ENCODE measurements at places on chromosomes 2 and 18. TPM values are rescaled to one million over a fixed set of nuclear protein-coding genes. Genes with fewer than 3 reads are reported as not detected.

The OTOS gene
- total RNA-seq = not detected

The GKN2 gene
- not detected for total RNA-seq

The POTEJ gene
- not detected for total RNA-seq

The MDH1B gene
- 0.48 TPM for total RNA-seq

The RFX8 gene
- not detected for total RNA-seq

The ALS2 gene
- 16.0 TPM for total RNA-seq

The FOSL2 gene
- total RNA-seq = 179 TPM

The UGT1A1 gene
- total RNA-seq = 0.48 TPM

The CNTNAP5 gene
- not detected for total RNA-seq

The TUBB8B gene
- 0.24 TPM for total RNA-seq

The SERPINB4 gene
- total RNA-seq = 10.8 TPM

The HPCAL1 gene
- 12.4 TPM for total RNA-seq

The GAL3ST2 gene
- total RNA-seq = not detected

The POTEI gene
- total RNA-seq = not detected

The NPPC gene
- not detected for total RNA-seq

The IL37 gene
- total RNA-seq = not detected

The TXNL1 gene
- 44.3 TPM for total RNA-seq

The CDH19 gene
- under 0.01 TPM for total RNA-seq

The CNPPD1 gene
- total RNA-seq = 30.9 TPM

The NTSR2 gene
- total RNA-seq = not detected

Measured in tracheal epithelial cell (primary cell).